Activated CD8-positive, alpha-beta memory T cell treated with anti-CD3 and anti-CD28 coated beads, Interleukin-2, amount 50 U/mL, for 48 hours (primary cell): ENCODE measurements at places on chromosomes 13 and 19.

DNA sequence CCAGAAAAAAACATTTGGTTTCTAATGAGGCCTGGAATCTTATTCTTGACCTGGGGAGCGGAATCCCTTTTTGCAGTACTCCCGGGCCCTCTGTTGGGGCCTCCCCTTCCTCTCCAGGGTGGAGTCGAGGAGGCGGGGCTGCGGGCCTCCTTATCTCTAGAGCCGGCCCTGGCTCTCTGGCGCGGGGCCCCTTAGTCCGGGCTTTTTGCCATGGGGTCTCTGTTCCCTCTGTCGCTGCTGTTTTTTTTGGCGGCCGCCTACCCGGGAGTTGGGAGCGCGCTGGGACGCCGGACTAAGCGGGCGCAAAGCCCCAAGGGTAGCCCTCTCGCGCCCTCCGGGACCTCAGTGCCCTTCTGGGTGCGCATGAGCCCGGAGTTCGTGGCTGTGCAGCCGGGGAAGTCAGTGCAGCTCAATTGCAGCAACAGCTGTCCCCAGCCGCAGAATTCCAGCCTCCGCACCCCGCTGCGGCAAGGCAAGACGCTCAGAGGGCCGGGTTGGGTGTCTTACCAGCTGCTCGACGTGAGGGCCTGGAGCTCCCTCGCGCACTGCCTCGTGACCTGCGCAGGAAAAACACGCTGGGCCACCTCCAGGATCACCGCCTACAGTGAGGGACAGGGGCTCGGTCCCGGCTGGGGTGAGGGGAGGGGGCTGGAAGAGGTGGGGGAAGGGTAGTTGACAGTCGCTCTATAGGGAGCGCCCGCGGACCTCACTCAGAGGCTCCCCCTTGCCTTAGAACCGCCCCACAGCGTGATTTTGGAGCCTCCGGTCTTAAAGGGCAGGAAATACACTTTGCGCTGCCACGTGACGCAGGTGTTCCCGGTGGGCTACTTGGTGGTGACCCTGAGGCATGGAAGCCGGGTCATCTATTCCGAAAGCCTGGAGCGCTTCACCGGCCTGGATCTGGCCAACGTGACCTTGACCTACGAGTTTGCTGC, at the start of gene ICAM4:
Gene ICAM4, plus strand, starts transcription at position 153 of the 935 bp plus-strand sequence. Its CDS starts 58 bp downstream, at position 211.
- DNase-seq = peak; percentile 69

DNA sequence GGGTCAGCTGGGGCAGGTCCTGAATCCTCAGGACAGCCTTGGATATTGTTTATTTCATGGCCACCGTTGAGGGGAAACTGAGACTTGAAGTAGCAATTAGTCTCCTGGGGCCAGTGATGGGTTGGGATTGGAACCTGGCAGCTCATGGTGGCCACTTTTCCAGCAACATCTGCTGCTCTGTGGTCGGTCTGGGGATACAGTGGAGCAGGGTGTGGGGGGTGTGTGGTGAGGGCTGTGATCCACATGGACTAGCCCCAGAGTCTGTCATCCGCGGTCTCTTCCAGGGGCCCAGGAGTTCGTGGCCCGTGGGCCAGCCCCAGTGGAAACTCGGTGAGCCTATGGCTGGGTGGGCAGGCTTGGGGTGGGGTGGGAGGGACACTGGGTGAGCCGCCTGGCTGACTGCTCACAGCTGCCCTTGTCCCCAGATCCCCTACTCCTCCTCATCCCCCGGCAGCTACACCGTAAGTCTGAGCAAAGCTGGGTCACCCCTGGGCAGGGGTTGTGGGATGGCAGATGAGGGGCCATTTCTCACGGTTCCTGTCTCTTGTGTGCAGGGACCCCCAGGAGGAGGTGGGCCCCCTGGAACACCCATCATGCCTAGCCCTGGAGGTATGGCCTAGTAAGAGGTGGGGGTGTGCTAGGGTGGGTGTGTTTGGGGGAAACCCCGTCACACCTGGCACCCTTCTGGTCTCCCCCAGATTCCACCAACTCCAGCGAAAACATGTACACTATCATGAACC, 5.5 kb downstream of the ISYNA1 start:
- no peak for DNase-seq

DNA sequence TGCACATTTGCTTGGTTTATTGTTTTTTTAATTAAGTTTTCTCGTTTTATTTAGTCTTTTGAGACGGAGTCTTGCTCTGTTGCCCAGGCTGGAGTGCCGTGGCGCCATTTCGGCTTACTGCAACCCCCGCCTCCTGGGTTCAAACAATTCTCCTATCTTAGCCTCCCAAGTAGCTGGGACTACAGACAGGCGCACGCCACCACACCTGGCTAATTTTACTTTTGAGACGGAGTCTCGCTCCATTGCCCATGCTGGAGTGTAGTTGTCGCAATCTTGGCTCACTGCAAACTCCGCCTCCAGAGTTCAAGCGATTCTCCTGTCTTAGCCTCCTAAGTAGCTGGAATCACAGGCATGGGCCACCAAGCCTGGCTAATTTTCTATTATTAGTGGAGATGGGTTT, 1.3 kb downstream of the RPS9 start:
- no peak for DNase-seq

- DNase-seq = no peak
Observed at GRCh38 chr19:23571175-23571574, 115.8 kb downstream of the ZNF675 start.

GRCh38 chr13:109569958-109570711, 216.2 kb downstream of the IRS2 start:
- DNase-seq = no peak

GRCh38 chr13:110509971-110510786, 51.3 kb downstream of the RAB20 start:
- DNase-seq = no peak

- DNase-seq = no peak
Observed at GRCh38 chr13:101846249-101846648, 393.8 kb downstream of the ITGBL1 start.

GRCh38 chr19:15702534-15702930, 25.3 kb upstream of the OR10H2 start:
- no peak for DNase-seq

DNA sequence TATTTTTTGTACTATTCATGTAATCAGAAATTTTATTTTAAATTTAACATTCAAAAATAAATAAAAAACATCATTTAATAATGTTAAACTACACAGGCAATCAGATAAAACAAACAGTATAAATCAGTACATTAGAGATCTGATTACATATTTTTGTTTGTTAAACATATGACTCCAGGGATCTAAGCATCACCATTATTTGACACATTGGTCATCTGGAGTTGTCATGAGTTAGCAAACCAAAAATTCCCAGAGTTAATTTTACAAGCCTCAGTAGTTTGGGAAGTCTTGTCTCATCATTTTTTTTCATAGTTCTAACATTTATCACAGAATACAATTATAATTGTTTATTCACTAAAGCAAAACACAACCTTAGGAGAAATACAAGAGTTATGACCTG, 770.8 kb upstream of the SLITRK6 start:
- no peak for DNase-seq

DNA sequence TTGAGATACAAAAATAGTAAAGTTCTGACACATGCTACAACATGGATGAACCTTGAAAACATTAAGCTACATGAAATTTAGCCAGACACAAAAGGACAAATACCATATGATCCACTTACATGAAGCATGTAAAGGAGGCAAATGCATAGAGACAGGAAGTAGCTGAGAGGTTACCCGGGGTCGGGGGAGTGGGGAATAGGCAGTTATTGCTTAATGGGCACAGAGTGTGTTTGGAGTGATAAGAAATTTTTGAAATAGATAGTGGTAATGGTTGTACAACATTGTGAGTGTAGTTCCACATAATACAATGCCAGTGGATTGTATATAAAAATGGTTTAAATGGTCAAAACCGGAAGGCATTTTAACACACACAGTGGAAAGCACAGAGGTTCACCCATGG, 4.3 kb downstream of the N4BP2L1 start:
- no peak for DNase-seq

- DNase-seq = peak; percentile 71
Observed at GRCh38 chr19:45153339-45154063, 7.3 kb downstream of the NKPD1 start.

DNA sequence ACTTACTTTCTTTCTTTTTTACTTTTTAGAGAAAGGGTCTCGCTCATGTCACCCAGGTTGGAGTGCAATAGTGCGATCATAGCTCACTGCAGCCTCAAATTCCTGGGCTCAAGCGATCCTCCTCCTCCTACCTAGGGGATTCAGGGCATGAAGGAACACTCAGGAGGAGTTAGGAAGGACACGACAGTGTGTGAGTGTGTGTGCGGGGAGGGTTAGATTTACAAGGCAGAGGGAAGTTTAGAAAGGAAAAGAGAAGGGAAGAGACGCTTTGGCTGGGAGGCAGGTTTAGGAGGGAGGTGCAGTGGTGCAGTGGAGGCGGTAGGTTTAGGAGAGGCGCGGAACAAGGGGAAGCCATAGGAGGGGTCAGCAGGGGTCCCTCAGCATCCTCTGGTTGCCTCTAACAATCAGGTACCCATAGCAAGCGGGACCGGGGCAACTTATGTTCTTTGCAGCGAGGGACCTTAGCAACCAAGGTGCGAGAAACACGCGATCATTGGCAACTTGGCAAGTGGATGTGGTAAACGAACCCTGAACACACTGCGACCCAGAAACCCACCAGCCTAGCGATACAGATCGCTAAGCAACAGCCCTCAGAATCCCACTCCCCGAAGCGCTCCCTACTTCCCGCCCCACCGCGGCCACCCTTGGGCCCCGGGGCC, 501 bp downstream of the SIRT2 start:
- no peak for DNase-seq

GRCh38 chr19:1239796-1240737, 1.5 kb upstream of the ATP5F1D start:
- DNase-seq = peak; percentile 98

DNA sequence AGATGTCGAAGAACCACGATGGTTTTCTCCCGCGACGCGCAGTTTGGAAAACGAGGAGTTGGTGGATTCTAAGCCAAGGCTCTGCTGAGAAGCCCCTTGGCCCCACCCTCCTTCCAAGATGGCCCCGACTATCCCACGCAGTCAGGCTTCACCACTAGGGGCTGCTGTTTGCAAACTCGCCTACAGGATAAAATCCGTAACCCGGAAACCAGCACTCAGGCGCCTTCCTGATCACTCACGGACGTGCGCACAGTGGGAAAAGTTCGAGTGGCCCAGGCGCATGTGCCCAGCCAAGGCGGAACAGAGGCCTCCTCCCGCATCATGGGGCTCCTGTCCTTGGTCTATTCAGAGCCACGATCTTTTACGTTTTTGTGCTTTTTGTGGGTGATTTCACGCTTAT, 19.2 kb upstream of the UQCR11 start:
- DNase-seq = peak; percentile 73

DNA sequence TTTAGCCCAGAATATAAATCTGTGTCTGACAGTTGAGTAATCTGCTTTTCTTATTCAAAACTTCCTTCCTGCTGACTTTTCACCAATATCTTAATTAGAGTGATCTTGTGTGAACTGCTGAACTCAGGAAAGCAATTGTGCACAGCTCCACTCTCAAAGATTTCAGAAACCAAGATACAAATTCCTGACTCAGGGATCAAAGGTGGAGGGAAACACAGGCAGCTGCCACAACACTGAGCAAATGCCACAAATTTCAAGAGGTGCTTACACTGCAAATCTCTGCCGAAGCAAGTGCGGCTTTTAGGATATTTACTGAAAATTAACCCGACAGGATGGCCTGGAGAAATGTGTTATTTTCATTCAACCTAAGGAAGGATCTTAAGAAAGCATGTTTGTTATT, 111.4 kb downstream of the STOML3 start:
- DNase-seq = no peak

GRCh38 chr13:48586591-48587103, 53.8 kb upstream of the RCBTB2 start:
- DNase-seq = no peak

GRCh38 chr19:33427801-33428626, 54.5 kb downstream of the CEBPG start:
- DNase-seq = no peak

GRCh38 chr19:18290302-18291018, 9.0 kb upstream of the JUND start:
- peak; percentile 95 for DNase-seq

GRCh38 chr13:51539887-51540286, 44.4 kb upstream of the WDFY2 start:
- DNase-seq = no peak

DNA sequence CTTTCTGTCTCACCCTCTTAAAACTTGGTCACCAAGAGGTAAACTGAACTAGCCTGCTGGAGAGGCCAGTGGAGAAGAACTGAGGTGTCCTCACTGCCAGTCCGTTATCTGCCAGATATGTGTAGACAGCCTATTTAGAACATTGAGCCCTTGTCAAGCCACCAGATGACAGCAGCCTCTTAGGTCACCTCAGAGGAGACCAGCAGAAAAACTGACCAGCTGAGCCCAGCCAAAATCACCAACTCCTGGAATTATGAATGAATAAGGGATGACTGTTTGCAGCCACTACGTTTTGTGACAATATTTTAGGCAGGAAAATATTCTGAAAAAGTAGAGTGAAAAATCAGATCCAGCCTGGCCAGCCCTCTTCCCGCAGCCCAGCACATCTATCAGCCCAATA, 513.9 kb downstream of the DCT start:
- DNase-seq = no peak

DNA sequence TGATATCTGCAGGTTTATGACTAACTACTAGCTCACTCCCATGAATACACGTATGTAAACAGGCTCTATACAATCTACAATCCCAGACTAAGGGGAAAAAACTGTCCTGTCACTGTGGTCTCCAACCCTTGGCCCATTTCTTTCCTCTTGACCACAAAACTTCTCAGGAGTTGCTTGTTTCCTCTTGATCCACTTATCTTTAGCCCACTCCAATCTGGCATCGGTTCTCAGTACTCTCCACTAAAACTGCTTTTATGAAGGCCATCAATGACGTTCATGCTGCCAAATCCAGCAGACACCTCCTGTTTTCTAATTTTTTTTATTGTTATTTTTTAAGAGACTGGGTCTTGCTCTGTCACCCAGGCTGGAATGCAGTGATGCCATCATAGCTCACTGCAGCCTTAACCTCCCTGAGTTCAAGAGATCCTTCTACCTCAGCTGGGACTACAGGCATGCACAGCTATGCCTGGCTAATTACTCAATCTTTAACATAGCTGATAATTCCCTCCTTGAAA, 31.9 kb upstream of the USPL1 start:
- DNase-seq = no peak

DNA sequence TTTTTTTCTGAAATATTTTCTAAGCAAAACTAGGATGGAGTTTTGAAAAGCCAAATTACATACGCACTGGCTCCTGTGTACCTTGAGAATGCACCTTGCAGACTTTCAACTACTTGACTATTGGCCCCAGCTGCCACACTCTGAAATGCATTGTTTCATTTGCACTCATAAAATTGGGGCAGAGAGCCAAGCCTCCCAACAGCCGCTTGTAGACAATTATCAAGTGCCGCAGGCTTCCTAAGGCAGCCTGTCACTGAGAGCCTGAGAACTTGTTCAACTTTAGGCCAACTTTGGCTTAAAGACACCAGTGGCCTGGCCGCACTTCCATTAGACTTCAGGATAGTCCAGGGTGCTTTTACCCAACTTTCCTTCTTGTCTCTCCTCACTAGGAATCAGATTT, 115.7 kb upstream of the STARD13 start:
- DNase-seq = no peak

DNA sequence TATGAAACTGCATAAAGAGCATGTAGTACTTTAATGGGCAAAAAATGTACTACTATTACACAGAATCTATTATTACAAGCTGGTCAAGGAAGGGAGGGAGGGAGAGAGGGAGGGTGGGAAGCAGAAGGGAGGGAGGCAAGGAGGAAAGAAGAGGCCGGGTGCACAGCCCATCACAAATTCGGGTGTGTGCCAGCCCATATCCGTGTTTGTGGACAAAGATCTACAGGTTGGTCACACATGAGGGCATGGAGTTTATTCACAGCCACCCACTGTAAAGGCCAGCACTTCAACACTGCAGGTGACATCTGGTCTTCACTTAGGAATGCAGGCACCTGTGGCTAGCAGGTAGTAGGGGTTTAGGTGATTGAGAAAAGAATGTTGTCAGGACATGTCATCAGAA, 352.5 kb upstream of the NBEA start:
- no peak for DNase-seq
